ENCODE measurements at places on chromosomes 5 and 9. TPM values are rescaled to one million over a fixed set of nuclear protein-coding genes. Genes with fewer than 3 reads are reported as not detected.

GRCh38 chr9:109969573-109970237 lies 189.7 kb downstream of the PALM2AKAP2 start:
- peaks cover 13% of the 10 kb centered on the region for H3K27me3 ChIP-seq
- peaks cover 85% of the 10 kb centered on the region for H3K4me1 ChIP-seq
- no peak for DNase-seq
- H3K4me3 ChIP-seq = peak overlapping the region; percentile 64

The PCDHA7 gene
- not detected for total RNA-seq

GRCh38 chr5:73514418-73514817 lies 16.2 kb downstream of the BTF3 start:
- H3K27ac ChIP-seq = no peak overlapping the region
- H3K27me3 ChIP-seq = no peaks in the 10 kb centered on the region
- no peak for DNase-seq
- H3K4me1 ChIP-seq = peaks cover 2% of the 10 kb centered on the region

GRCh38 chr9:127333221-127334064 lies 63.5 kb upstream of the SLC2A8 start:
- no peaks in the 10 kb centered on the region for H3K36me3 ChIP-seq
- no peak for DNase-seq
- no peaks in the 10 kb centered on the region for H3K4me1 ChIP-seq
- no peak overlapping the region for H3K4me3 ChIP-seq

DNA sequence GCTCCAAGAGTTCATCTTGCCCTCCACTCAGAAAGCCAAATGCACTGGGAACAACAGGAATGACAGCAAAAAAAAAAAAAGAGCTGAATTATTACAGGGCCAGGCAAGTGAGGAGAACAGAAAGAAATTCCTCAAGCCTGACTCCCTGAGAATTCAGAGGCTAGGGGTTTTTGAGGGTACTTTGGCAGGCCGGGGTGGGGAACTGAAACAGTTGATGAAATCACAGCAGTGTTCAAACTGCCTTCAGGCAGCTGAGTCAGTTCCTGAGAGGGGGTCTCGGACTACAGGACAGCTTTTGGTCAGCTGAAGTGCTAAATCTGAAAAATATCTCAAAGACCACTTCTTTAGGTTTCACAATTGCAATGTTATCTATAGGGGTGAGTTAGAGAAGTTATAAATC lies 419.4 kb downstream of the SEMA5A start:
- DNase-seq = no peak
- H3K36me3 ChIP-seq = no peaks in the 10 kb centered on the region
- no peaks in the 10 kb centered on the region for H3K27me3 ChIP-seq
- H3K4me3 ChIP-seq = no peak overlapping the region
- H3K4me1 ChIP-seq = no peaks in the 10 kb centered on the region

The SLC4A9 gene
- total RNA-seq = 0.07 TPM

The PCDHB12 gene
- total RNA-seq = not detected

DNA sequence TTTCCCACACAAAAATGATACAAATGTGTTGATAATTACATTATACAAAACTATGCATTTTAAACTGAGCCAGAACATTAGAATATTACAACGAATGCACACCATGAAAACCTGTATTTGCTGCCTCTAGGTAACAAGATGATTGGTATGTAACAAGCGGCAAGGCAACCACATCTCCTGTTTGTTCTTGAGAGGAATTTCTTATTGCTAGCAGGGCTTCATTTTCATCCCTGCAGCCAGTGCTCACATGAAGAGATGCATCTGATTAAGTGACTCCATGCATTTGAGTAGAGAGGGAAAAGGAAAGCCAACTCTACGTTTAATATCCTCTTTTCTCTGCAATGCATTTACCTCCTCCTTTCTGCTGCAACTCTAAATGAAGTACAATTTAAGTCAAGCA lies 36.6 kb downstream of the FRMD3 start:
- no peaks in the 10 kb centered on the region for H3K4me1 ChIP-seq
- H3K27me3 ChIP-seq = no peaks in the 10 kb centered on the region
- no peak overlapping the region for H3K27ac ChIP-seq
- DNase-seq = no peak
- H3K4me3 ChIP-seq = no peak overlapping the region

GRCh38 chr9:104765138-104765537 lies 1.2 kb downstream of the NIPSNAP3B start:
- peaks cover 7% of the 10 kb centered on the region for H3K27me3 ChIP-seq
- H3K27ac ChIP-seq = no peak overlapping the region
- no peak for DNase-seq
- H3K4me1 ChIP-seq = peaks cover 7% of the 10 kb centered on the region
- H3K36me3 ChIP-seq = peaks cover 3% of the 10 kb centered on the region

DNA sequence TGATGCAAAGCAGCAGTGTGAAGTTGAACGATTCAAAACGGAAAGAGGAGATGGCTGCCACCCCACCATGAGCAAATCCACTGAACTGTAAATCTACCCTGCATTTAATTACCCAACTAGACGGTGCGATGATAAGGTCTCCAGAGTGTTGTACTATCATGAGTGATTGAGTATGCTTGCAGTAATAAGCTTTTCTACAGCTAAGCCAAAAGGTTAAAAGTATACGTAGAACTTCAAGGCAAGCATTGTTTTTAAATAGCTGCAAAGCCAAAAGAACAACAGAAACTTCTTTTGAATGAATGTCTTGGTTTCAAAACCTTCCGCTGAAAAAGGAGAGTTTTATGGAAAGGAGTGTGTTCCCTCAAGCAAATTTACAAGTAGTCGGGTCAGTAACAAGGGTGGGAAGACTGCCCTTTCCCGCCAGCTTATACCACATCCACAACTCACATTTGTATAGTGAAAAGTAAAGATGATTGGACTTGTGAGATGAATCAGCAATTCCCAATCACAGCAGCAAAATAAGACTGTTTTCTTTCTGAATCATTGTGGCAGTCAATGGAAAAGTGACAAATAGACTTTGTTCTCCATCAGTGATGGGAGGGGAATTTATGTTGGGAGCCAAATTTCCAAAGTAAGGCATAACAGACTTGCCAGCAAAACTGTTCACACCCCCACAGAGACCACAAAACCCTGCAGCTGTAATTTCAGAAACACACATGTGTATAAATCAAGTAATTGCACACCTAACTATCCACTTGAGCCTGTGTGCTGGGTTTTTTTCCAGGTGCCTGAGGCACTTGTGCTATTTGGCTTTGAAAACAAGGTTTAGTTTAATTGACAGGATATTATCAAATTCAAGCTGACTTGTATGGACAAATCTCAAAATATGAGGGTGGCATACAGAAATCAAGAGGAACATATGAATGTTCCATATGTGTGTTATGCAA lies 407.7 kb upstream of the GRAMD2B start:
- H3K27me3 ChIP-seq = no peaks in the 10 kb centered on the region
- DNase-seq = no peak
- no peaks in the 10 kb centered on the region for H3K4me1 ChIP-seq
- no peak overlapping the region for H3K4me3 ChIP-seq

DNA sequence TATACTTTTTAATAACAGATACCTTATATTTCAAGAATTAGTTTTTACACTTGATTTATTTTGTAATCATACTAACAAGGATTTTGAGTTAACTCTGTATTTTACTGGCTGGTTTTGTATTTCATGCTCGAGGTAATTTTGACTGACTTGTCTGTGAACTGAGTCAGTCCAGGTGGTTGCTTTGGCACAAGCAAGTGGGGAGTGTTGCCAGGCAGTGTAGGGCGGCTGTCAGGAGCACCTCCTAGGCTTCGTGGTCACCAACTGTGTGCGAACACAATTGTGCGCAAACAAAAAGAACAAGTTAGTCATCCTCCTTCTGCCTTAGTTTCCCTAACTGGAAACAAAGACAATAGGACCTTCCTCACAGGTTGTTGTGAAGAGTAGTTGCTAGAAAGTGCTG lies 286.3 kb downstream of the ADGRV1 start:
- H3K36me3 ChIP-seq = no peaks in the 10 kb centered on the region
- no peak for DNase-seq
- H3K27me3 ChIP-seq = peaks cover 45% of the 10 kb centered on the region
- no peak overlapping the region for H3K27ac ChIP-seq
- no peak overlapping the region for H3K4me3 ChIP-seq
- peaks cover 6% of the 10 kb centered on the region for H3K4me1 ChIP-seq

The RABGAP1 gene
- total RNA-seq = 33.1 TPM

GRCh38 chr9:83959061-83959460 lies 21.0 kb downstream of the HNRNPK start:
- no peaks in the 10 kb centered on the region for H3K27me3 ChIP-seq
- H3K27ac ChIP-seq = peak overlapping the region; percentile 81
- H3K4me1 ChIP-seq = peaks cover 27% of the 10 kb centered on the region
- no peak for DNase-seq

The LCN9 gene
- not detected for total RNA-seq

The FOXD4L3 gene
- not detected for total RNA-seq

The FKBP15 gene
- total RNA-seq = 26.0 TPM

DNA sequence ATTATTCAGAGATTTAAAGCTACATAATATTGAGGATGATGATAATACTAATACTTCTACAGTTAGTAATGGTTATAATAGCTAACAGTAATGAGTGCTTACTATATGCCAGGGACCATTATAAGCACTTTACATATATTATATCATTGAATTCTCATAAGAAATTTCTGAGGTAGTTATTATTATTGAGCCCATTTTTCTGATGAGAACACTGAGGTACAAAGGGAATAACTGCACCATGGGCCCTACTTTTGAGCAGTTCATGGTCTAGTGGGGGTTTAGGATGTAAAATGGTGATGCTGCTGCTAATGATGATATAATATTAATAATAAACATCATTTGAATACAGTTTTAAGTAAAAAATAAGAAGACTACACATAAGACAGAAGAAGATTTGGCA lies 64.2 kb upstream of the SPDL1 start:
- H3K36me3 ChIP-seq = no peaks in the 10 kb centered on the region
- DNase-seq = no peak
- peaks cover 6% of the 10 kb centered on the region for H3K27me3 ChIP-seq

The SOX30 gene
- total RNA-seq = 2.0 TPM

GRCh38 chr9:131709771-131710431 lies 30.0 kb downstream of the RAPGEF1 start:
- peaks cover under 1% of the 10 kb centered on the region for H3K36me3 ChIP-seq
- H3K27me3 ChIP-seq = no peaks in the 10 kb centered on the region
- H3K4me1 ChIP-seq = peaks cover 90% of the 10 kb centered on the region
- peak; percentile 45 for DNase-seq
- peak overlapping the region; percentile 88 for H3K27ac ChIP-seq

DNA sequence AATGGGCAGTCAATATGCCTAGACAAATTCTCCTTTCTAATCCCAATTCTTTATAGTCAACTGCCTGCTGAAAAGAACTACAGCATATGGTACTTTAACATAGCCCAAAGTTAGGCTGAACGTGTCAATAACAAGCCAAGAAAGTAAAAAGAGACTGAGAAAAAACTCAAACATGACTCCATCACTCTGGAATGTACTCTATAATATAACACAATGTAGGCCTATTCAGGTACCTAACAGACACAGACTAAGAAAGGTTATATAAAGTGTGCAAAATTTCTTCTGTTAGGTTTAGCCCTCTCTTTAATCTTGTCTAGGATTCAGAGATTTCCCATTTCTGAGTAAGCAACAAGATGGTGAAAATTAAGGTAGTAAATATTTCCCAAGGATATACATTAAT lies 209.7 kb upstream of the PRR16 start:
- DNase-seq = no peak
- H3K27ac ChIP-seq = no peak overlapping the region
- H3K27me3 ChIP-seq = no peaks in the 10 kb centered on the region
- no peaks in the 10 kb centered on the region for H3K4me1 ChIP-seq
- H3K4me3 ChIP-seq = no peak overlapping the region

DNA sequence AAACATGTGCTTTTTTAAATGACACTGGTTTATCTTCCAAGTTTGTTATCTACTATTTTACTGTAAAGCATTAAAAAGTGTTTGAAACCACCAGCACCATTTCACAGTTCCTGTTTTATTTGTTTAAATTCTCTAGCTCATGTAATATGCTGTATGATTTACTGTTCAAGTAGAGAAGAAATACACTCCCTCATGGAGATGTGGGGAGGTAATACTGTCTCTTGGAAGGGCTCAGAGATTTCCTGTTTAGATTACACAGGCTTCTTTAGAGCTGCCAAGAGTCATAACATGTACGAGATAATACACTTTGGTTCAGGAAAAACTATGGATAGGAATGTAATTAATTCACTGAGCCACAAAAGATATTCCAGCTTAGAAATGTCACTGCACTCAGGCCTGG lies 135.0 kb upstream of the CCDC152 start:
- H3K4me3 ChIP-seq = no peak overlapping the region
- H3K4me1 ChIP-seq = no peaks in the 10 kb centered on the region
- H3K27me3 ChIP-seq = peaks cover 7% of the 10 kb centered on the region
- H3K27ac ChIP-seq = no peak overlapping the region
- no peaks in the 10 kb centered on the region for H3K36me3 ChIP-seq

The TMEM215 gene
- not detected for total RNA-seq

The PRDM9 gene
- total RNA-seq = not detected

The GLRA1 gene
- total RNA-seq = not detected

The LTC4S gene
- total RNA-seq = 1.5 TPM

The ATP10B gene
- total RNA-seq = not detected

DNA sequence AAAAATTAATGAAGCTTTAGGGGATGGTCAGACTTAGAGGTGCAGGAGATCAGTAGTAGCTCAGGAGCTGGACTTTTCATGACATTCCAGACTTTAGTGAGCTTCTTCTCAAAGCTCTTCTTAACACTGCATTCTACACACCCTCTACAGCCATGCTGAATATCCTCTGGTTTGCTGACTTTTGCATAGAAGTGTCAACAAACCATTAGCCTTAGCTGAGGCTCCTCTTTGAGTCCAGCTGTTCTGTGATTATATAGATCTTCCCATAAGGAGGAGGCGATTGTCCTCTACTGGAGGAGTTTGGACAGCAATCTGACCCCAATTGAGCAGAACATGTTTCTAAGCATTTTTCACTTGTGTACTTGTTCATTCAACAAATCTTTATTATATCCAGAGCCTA lies 75.0 kb upstream of the RUSC2 start:
- no peak for DNase-seq
- no peak overlapping the region for H3K27ac ChIP-seq
- peaks cover 30% of the 10 kb centered on the region for H3K27me3 ChIP-seq
- no peak overlapping the region for H3K4me3 ChIP-seq
- H3K36me3 ChIP-seq = no peaks in the 10 kb centered on the region
- no peaks in the 10 kb centered on the region for H3K4me1 ChIP-seq

- H3K4me1 ChIP-seq = peaks cover 10% of the 10 kb centered on the region
- no peak overlapping the region for H3K27ac ChIP-seq
- H3K36me3 ChIP-seq = peaks cover 9% of the 10 kb centered on the region
- peak overlapping the region; percentile 83 for H3K4me3 ChIP-seq
- DNase-seq = peak; percentile 28
Observed at GRCh38 chr5:114360816-114361723, 800 bp upstream of the KCNN2 start.

The LCN1 gene
- total RNA-seq = not detected
